ENCODE measurements at places on chromosomes 5 and 9. TPM values are rescaled to one million over a fixed set of nuclear protein-coding genes. Genes with fewer than 3 reads are reported as not detected.

Gene NR5A1
- not detected for total RNA-seq

Gene ADAMTS2
- total RNA-seq = not detected

Gene PCSK5
- 1.6 TPM for total RNA-seq

Gene NUTM2F
- total RNA-seq = not detected

Gene MARCOL
- total RNA-seq = not detected

Gene ARL14EPL
- total RNA-seq = not detected

Gene F12
- 9.8 TPM for total RNA-seq

Gene POU4F3
- total RNA-seq = not detected

Gene PCDHB4
- not detected for total RNA-seq

Gene FCN1
- not detected for total RNA-seq

Gene UAP1L1
- total RNA-seq = 28.2 TPM

Gene FOXD4L6
- total RNA-seq = not detected

Gene ADAMTS12
- total RNA-seq = not detected

Gene SPAG8
- 1.3 TPM for total RNA-seq

Gene EQTN
- not detected for total RNA-seq

Gene PCDHA3
- total RNA-seq = not detected

Gene ZNF879
- total RNA-seq = 2.7 TPM

Gene GRXCR2
- not detected for total RNA-seq

Gene CCNI2
- total RNA-seq = 2.2 TPM

Gene PROB1
- 3.3 TPM for total RNA-seq

Gene PTGS1
- 0.54 TPM for total RNA-seq

Gene CNTNAP3
- total RNA-seq = not detected

Gene KIAA0825
- 1.2 TPM for total RNA-seq

Gene NSD1
- 62.6 TPM for total RNA-seq

Gene FAM221B
- not detected for total RNA-seq

Gene CARTPT
- total RNA-seq = not detected

Gene TMEM252
- total RNA-seq = not detected

Gene REEP2
- total RNA-seq = 5.9 TPM

Gene FBP1
- total RNA-seq = 1.2 TPM

Gene PLPPR1
- total RNA-seq = not detected

Gene CENPK
- total RNA-seq = 89.8 TPM

Gene LCN15
- total RNA-seq = not detected

Gene STPG3
- total RNA-seq = not detected

Data from activated naive CD4-positive, alpha-beta T cell treated with anti-CD3 and anti-CD28 coated beads, Interleukin-2, amount 50 U/mL, for 72 hours (primary cell).